ENCODE measurements at places on chromosomes 2 and 18.

- no peak for DNase-seq
These were observed 22.1 kb downstream of the PTRHD1 start for GRCh38 chr2:24771061-24771460.

- no peak for DNase-seq
These were observed 119.9 kb downstream of the OSR1 start for GRCh38 chr2:19238440-19239060.

GRCh38 chr2:163469561-163469962 is 266.2 kb downstream of the FIGN start:
- no peak for DNase-seq

GRCh38 chr18:44699572-44700261 is 19.0 kb downstream of the SETBP1 start:
- no peak for DNase-seq

DNA sequence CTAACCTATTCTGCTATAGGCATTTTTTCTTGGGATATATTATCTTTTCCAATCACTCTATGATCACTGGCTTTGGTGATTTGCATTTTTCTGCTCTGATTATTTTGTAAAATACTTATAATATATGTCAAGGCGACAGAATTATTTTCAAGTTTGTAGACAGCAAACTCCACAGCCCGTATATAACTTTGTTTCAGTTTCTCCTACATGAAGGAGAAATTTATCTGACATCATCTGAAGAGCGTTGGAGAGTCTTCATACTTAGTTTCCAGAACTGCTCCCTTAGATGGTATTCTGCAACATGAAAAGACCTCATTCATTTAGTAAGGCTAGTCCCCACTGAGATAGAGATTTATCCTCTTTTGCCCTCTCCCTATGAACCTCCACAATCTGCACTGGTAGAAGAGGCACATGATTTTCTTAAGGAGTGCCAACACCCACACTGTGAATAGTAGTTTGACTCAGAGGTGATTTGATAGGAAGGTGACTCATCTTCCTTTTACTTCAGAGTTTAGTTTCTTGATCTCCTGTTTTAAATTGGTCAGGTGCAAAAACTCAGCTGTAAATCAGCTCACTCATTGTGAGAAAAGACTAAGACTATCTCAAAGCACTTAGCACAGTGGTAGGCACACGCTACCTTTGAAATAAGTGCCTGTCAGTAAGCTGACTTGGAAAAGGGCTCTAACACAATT is 1848.6 kb upstream of the CELF4 start:
- no peak for DNase-seq

DNA sequence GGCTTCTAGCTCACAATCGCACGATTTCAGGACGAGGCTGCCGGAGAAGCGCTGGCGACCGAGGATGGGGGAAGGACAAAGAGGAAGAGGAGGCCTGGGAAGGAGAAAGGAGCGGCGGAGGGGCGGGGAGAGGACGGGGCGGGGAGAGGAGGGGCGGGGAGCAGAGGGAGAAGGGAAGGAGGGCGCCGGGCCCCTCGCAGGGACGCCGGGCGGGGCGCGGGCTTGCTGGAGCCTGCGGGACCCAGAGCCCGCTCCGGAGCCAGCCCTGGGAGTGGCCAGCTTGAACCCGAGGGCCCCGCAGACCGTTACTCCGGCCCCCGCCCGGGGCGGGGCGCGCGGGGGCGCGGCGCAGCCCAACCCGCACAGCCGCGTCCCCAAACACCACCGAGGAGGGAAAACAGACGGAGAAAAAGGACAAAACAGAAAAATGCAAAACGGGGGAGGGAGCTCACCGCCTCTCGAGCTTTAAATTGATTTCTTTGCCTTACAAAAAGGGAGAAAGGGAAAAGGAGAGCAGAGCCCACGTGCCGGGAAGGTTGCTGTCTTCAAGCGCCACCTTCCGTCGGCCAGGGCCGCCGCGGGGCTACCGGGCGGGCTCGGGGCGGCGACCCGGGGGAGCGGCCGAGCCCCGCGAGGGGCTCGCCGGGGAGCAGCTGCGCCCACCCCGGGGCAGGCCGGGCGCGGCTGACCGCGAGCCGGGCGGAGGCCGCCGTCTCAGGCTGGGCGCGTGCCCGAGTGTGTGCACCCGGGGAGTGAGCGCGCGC is 781 bp upstream of the SOX11 start:
- DNase-seq = no peak
